Muscle of back (tissue), 13 donors: ENCODE measurements at places on chromosomes 2 and 18. TPM values are rescaled to one million over a fixed set of nuclear protein-coding genes. Genes with fewer than 3 reads are reported as not detected.

Gene UGT1A7
- polyA plus RNA-seq: not detected

Gene CAPN10
- polyA plus RNA-seq: 22.2 TPM

Gene REG3G
- not detected for polyA plus RNA-seq

Gene CRACDL
- 1.8 TPM for polyA plus RNA-seq

Gene MLPH
- 0.59 TPM for polyA plus RNA-seq

Gene CYP1B1
- 3.1 TPM for polyA plus RNA-seq

DNA sequence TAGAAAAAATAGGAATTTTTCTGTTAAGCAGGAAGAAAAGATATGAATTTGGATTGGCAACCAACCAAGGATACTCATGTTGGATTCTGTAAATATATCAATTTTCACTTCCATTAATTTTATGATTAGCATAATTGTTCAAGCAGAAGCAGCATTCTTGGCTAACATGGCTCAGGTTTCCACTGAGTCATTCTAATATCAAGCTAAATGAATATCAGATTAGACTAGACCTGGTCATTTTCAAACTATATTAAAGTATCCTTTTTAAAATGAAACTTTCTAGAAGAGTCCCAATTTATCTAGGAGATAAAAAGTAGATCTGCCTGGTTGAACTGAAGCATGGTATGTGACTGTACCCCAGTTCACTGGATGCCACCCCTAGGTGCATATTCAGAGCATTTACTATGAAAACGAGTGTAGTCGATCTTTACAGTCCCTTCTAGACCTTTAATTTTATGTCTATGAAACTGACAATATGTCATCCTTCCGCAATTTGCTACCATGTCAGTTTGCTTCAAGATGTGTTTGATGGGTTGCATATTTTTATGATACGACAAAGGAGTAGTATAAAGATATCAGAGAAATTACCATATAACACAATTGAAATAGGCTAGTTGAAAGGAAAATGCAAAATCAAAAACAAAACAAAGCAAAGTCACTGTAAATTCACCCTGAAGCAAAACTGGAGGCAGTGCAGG is 704.9 kb downstream of the ERBB4 start:
- DNase-seq: no peak

- DNase-seq: no peak
Observed at GRCh38 chr18:66159451-66159850, 408.6 kb downstream of the CDH7 start.

DNA sequence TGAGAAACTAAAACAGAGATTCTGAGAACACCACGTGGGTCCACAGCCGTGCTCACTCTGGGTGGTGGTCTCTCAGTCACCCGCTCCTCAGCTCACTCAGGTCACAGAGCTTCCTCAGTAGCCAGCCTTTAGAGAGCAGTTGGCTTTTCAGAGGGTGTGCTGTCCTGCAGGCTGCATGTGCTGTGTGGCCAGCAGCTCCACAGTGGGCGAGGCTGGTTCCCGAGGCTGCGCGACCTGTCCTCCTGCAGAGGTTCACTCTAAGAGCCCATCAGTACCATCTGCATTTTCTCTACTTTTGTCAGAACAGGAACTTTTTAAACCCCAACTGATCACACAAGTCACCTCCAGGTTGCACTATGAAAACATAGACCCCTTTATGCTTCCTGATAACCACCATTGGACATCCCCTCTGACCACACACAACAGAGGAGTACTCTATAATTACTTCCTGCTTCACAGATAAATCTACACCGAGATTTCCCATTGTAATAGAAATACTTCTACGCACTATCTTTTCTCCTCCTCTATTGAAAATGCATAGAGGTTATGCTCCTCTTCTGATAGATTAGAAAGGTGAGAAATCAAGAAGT is 93.1 kb downstream of the GYPC start:
- no peak for DNase-seq

DNA sequence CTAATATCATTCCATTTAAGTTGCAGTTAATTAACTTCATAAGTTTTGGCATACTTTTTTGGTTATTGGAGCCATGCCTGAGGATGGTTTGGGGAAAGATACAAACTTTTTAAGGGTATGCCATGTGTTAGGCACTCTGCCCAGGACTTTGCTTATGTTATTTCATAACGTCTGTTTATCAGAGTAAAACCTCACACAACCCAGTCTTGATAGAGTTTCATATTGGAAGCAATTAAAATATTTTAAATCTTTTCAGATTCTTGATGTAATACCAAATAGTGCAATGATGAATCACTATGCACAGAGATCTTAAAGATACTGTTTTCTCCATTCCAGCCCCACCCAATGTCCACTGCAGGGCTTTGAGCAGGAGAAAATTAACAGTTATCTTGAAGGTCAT is 529.1 kb upstream of the HNMT start:
- DNase-seq: no peak

- no peak for DNase-seq
Observed at GRCh38 chr2:230318190-230319121, 8.5 kb upstream of the SP140L start.

DNA sequence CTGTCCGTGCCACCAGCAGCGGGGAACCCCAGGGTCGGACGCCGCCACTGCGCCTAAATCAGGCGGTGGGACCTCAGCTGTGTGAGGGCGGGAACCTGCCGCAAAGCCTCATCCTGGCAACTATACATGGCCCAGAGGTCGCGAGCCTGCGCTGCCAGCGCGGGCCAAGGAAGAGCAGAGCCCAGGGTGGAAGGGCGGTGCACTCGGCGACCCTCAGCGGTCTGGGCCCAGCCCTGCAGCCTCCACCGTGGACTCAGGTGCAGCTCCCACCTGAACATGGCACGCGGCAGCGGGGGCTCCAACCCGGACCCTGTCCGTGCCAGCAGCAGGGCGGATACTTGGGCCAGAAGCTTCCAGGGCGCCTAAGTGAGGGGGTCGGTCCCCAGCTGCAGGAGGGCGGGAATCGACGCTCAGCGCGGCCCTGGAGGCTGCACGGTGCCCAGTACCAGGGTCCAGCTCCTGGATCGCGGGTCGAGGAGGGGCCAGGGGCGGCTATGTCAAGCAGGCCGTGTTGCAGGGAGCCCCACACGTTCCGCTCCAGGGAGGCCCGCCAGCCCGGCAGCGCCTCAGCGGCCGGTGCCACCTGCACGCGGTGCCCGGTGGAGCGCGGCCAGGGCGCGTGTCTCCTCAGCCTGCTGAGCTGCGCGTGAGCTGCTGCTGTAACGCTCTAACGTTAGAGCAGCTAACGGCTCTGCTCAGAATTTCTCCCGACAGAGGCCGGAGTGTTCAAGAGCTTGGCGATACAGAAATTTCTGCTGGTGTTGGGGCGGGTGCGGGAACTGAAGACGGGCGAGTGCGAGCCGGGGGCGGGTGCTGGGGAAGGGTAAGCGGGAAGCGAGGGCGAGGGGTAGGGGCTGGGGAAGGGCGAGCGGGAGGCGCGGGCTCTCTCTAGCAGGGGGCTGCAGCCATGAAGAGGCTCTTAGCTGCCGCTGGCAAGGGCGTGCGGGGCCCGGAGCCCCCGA is at the start of gene ANKRD30B:
TSS of gene ANKRD30B (plus strand) at position 660 of the 962 bp plus-strand sequence. CDS start at position 908, 248 bp downstream.
- no peak for DNase-seq

DNA sequence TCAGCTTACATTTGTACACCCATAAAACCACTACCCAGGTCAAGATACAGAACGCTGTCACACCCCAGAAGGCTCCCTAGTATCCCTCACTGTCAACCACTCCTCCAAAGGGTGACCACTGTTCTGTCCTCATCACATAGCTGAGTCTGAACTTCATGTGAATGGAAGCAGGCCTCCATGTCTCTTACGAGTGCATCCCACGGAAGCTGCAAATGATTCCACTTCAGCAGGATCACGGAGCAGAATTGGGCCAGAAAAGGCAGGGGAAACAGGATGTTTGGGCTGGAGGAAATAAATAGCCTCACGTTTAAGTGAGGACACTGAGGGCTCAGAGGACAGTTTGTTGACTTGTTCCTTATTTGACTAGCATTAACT is 38.4 kb downstream of the LBH start:
- no peak for DNase-seq

- DNase-seq: no peak
Observed at GRCh38 chr18:79329786-79330185, 65.9 kb upstream of the NFATC1 start.

DNA sequence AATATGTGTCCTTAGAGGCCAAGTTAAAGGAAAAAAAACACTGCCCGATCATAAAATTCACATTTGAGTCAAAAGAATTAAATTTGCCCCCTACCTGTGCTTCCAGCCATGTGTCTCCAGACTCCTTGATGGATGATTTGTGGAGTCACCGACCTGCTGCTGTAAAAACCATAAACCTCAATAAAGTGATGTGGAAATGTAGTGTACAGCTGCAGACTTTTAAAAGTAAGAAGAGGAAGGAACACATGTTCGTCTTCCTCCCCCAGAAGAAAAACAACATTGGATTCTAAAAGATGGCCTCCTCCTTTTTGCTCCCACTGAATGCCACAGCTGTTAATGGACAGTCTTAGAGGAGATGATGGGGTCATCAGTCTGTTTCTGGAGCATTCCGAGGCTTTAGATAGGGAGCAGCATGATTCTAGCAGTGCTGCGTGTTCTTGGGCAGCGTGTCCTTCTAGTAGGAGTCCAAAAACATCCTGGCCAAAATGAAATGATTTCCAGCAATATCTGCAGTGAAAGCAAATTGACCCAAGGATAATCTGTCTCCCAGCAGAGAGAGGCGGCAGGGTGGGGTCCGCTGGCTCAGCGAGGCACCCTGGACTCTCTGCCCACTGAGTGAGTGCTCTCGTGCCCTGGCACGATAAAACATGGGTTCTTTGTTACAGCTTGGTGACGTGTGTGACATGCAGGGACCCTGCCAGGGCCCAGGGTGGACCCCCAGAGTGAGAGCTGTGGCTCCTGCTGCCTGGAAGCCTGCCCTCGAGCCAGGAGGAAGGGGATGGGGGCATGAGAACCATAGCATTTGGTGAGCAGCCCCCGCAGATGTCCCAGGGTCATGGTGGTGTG is 196.1 kb downstream of the FAM210A start:
- no peak for DNase-seq

- no peak for DNase-seq
Observed at GRCh38 chr2:241924069-241924908, 54.8 kb downstream of the RTP5 start.

DNA sequence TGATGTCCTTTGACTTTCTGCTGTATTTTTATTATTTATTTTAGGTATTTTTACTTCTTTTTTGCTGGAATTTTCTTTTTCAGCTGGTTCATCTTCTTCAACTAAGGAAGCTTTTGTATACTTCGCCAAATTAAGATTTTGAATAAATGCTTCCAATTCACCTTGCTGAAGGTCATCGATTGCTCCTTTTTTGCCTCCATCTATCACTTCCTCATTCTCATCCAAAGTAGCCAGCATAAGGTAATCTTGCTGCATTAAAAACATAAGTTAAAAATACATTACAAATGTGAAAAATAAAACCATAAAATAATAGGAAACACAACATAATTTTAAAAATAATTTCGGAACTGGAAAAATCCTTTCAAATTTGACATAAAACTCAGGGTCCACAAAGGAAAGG is 2.6 kb downstream of the CEBPZ start:
- DNase-seq: no peak

DNA sequence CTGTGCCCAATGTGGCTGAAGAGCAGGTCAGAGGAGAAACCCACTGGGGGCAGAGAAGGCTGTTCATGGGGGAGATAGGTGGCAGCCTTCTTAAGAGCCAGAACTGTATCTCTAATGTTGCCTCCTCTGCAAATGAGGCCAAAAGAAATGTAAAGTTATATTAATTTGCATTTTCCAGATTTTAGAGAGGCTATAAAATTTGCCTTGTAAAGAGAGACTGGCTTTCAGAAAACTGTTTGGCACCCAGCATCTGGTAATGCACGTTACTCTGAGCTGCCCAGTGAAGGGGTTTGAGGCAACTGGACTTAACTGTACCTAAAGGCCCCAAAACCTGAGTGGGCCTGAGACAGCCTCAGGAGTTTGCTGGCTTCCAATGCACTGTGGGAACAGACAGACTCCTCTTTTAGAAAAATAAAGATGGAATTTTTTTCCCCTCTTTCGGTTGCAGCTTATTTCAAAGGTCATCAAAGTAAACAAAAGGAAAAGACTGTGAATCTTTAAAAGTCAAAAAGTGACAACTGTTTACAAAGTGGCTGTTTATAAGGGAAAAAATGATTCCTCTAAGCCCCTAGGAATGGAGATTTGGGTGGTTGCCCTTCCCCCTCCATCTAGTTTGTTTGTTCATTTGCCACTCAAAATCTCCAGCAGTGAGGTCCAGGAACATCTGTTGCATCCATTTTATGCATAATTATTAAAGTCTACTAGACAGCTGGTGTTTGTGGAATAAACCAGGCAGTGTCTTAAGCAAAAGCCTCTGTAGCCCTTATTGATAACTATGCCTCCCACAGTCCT is 132.2 kb upstream of the ZFP36L2 start:
- DNase-seq: peak; percentile 84
